NCI-H82 (cell line): ENCODE measurements at places on chromosomes 7 and 10.
A peak's percentile ranks its signal among the peaks of the same experiment; 100 is the strongest.

GRCh38 chr10:13711291-13711690, 124.5 kb downstream of the PRPF18 start:
- no peak for DNase-seq

- no peak for DNase-seq
These were observed 43.1 kb downstream of the NKX6-2 start for GRCh38 chr10:132742837-132743194.

DNA sequence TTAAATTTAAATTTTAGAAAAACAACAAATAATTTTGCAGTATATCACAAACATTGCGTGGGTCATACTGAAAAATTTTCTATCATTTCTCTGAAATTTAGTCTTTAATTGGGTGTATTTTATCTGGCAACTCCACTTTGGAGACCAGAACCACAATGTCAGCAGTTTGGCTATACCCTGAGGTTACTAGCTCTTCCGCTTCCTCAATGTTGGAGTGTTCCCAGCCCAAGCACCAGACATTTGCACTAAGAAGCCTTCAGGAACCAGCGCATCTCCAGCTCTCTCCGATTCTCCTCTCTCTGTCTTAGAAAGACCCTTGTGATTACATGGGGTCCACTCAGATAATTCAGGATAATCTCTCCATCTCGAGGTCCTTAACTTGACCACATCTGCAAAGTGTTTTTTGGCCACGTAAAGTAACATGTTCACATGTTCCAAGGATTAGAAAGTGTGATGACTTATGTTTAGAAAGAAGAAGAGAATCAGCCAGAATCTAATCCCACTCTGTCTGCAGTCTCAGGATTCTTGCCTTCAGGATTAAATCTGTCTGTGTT, 43.1 kb upstream of the ADRB1 start:
- DNase-seq = no peak

DNA sequence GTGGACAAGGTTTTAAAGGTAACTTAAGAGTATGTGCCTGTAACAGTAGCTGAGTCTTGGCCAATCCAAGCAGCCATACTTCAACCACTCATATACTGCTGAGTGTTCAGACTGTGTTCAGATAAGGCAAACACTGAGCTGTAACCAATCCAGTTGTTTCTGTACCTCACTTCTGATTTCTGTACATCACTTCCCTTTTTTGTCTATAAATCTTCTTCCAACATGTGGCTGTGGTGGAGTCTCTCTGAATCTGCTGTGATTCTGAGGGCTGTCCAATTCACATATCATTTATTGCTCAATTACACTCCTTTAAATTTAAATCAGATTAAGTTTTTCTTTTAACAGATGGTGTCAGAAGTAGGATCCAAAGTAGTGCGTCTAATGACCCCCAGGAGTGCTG, 149.5 kb upstream of the PHF14 start:
- peak; percentile 82 for DNase-seq

DNA sequence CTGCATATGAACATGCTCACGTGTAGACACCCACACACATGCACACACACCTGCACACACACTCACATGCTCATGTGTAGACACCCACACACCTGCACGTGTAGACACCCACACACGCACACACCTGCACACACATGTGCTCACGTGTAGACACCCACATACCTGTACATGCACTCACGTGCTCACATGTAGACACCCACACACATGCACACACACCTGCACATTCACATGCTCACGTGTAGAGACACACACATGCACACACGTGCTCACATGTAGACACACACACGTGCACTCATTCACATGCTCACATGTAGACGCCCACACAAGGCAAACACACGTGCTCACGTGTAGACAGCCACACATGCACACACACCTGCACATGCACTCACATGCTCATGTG, 275.8 kb downstream of the PTPRN2 start:
- no peak for DNase-seq

GRCh38 chr7:76060842-76061241, 12.9 kb downstream of the MDH2 start:
- no peak for DNase-seq

DNA sequence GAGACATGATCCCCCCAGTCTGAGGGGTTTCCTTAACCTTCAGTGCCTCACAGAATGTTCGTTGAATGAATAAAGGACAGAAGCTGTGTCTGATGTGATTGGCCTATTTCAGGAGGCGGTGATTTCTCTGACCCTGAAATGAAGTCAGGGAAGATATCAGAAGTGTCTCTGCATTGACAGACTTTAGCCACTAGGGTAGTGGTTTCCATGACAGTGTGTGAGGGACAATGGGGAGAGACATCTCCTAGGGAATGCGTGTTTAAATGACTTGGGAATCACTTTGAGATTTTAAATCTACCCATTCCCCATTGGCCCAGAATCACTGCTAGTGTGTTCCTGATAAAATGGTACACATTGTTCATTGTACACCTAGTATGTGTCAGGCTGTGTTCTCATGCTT, 132.0 kb downstream of the CFAP58 start:
- peak; percentile 8 for DNase-seq

- DNase-seq = no peak
These were observed 73.5 kb downstream of the SAMD9 start for GRCh38 chr7:93044147-93044810.

DNA sequence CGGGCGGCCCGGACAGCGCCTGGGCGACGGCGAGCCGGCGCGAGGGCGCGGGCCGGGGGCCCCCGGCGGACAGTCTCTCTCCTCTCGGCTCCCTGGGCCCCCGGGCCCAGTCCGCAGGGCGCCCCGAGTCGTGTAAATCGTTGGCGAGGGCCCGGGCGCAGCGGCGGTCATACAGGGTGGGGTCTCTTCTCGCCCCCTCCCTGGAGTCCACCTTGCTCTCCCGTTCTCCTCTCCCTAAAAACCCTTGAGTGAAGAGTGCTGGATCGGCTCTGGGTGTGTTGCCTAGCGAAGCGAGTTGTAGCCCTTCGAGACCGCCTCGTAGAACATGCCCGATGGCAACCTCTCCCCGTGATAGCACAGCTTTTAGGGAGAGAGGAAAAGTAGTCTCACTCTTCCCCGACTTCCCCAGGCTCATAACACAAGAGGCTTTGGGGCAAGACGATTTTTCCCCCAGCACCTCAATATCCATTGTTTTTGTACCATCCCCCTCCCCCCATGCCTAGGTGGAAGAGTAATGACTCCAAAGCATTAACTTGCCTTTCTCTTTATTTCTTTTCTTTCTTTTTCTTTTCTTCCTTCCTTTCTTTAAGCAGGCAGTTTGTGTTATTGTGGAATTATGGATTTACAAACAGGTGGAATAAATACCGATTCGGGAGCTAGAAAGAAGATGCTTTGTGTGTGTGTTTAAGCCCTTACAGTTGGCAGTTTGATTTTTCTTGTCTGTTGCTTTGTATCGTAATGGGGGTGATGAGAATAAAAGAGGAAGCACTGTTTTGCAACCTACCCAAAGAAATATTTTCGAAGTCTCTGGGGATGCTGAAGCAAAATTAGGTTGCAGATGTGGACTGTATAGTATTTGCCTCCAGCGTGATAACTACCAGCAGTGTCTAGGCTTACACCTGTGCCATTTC, 822 bp downstream of the SHOC2 start:
- DNase-seq = peak; percentile 79
